Iris pigment epithelial cell (primary cell): ENCODE measurements at places on chromosomes 5 and 9.

DNA sequence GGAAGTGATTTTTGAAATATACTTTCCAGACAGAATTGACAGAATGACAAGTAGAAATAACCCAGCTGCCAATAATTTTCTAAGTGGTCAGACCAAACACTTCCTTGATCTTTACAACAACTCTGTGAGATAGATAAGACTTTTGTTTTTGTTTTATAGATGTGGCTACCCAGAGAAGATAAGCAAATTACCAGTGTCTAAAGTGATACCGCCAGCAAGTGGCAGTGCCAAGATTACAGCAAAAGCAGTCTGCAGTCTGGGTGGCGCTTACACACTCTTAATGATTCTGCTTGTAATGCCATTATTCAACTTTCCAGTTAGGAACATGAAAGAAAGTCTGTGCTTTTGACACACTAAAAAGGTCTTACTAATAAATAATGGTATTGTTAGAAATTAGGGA, 92.1 kb downstream of the HCN1 start:
- no peak for DNase-seq

DNA sequence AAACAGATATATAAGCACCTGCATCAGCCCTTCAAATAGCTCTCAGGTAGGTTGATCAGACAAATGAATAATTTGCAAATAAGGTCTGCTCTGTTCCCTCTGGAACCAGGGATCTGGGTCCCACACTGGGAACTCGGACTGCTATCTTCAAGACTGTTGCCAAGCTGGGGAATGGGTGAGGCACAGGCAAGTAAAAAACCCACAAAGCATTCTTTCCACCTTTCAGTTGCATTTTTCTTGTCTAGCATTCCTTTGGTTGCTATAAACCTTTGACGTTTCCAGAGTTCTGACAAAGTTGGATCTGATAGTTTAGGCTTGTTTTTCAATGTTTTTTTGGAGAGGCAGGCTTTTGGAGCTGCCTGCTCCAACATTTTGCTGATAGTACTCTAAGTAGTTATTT, 20.1 kb downstream of the FBXL17 start:
- peak; percentile 1 for DNase-seq

- DNase-seq: peak; percentile 51
Observed at GRCh38 chr9:96376891-96377874, 6.3 kb downstream of the SLC35D2 start.

DNA sequence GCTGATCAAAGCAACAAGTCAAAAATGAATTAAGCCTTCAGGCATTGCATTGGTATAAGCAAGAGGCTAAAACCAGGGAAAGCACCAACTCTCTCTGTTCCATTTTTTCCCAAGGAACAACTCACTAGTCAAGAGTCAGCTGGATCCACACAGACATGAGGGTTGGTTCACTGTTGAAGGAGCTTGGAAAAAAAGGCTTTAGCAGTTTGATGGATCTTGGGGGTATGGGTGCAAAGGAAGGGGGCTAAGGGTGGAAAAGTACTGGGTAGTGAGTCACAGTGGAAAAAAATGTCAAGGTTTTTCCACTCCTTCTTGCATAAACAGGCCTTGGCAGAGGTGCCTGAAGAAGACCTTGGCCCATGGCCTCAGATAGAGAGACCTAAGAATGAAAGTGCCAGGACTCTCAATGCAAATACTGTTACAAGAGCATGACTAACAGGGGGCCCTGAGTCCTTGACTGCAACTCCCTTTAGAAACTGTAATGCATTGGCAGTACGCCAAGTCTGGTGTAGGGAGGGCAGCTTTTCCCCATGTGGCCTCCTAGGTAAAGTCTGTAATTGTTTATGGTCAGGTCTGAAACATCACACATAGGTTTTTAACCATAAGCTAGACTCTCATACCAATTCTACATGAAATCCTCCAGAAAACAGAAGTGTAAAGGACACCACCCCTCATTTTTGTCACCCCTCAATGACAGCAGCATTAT, 23.7 kb downstream of the ACTL7A start:
- DNase-seq: peak; percentile 91

GRCh38 chr9:77125665-77126064, 51.7 kb upstream of the VPS13A start:
- DNase-seq: no peak

- DNase-seq: no peak
Observed at GRCh38 chr5:66862020-66862419, 265.8 kb downstream of the MAST4 start.

DNA sequence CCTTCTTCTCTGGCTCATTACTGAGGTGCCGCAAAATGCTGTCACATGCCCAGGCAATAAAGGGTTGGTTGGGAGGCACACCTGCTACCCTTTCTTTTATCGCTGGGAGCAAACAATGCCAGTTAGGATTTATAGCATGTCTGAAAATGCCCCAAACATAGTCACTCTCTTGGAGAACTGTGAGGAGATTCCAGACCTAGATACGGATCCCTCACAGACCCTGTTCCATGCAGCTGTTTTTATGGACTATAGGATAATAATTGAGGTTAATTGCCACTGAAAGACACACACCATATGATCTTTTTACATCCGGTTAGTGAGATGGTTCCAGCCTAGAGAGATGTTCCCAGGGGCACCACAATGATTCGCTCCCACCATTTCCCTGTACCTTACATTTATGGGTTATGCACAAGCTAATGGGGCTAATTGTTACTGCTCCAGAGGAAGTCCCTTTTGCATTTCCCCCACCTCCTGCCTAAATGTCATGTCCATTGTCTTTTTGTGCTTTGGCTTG, 318.1 kb downstream of the PIK3R1 start:
- DNase-seq: no peak

GRCh38 chr9:121783521-121784507, 132.4 kb downstream of the DAB2IP start:
- DNase-seq: no peak

DNA sequence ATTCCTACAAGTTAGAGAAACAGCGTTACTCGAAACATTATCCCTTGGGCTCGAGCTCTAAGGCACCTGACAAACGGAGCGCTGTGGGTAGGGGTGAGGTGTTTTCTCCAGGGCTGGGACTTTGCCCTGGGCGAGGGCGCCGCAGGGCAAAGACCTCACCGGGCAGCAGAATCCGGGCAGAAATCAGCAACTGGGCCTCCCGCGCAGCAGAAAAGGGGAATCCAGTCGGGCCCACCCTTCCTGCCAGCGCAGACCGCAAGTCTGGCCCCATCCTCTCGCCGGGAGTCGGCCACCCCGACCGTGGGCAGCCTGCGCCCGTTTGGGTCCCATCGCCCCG, 430 bp upstream of the MSH3 start:
- no peak for DNase-seq

DNA sequence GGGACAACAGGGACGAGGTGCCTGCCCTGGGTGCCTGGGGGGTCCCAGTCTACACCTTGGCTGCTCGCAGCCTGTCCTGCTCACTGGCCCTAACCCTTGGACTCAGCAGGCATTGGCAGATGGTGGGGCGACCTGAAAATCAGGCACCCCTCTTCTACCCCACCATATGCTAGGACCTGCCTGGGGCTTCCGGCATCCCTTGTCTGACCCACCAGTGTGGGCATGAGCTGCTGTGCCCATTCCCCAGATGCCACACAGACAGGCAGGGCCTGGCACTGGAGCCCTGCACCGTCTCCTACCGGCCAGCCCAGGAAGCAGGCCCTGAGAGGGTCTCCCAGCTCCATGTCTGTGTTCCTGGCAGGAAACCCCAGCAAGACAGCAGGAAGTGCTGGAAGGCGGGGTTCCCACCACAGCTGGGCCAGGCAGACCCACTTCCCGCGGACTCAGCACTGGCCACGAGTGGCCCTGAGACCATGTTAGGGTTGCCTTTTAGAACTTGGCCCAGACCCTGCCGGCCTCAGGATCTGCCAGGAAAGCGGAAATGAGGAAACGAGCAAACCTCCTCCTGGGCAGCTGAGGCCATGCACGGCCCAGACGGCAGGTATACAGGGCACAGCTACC, 3.1 kb downstream of the NINJ1 start:
- DNase-seq: no peak

DNA sequence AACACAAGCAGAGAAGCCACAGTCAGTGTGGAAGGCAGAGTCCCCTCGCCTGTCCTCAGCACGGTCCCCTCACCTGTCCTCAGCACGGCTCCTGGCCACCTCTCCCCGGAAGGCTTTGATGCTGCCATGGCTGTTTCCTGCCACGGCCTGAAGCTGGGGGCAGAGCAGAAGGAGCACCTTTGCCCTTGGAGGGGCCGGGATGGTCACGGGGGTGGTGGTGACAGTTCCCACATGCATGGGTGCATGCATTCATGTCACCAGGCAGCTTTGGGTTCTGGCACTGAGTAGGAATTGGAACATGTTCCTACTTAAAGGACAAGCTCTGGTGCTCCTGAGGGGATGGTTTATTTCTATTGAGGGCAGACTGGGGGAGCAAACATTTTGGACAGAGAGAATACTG, 57.8 kb upstream of the PHYKPL start:
- DNase-seq: no peak

- DNase-seq: peak; percentile 11
Observed at GRCh38 chr5:168353216-168353957, 61.9 kb downstream of the WWC1 start.

- no peak for DNase-seq
Observed at GRCh38 chr9:113909421-113909820, 33.3 kb downstream of the ZNF618 start.

- peak; percentile 67 for DNase-seq
Observed at GRCh38 chr5:169801324-169801777, 164.3 kb downstream of the DOCK2 start.

DNA sequence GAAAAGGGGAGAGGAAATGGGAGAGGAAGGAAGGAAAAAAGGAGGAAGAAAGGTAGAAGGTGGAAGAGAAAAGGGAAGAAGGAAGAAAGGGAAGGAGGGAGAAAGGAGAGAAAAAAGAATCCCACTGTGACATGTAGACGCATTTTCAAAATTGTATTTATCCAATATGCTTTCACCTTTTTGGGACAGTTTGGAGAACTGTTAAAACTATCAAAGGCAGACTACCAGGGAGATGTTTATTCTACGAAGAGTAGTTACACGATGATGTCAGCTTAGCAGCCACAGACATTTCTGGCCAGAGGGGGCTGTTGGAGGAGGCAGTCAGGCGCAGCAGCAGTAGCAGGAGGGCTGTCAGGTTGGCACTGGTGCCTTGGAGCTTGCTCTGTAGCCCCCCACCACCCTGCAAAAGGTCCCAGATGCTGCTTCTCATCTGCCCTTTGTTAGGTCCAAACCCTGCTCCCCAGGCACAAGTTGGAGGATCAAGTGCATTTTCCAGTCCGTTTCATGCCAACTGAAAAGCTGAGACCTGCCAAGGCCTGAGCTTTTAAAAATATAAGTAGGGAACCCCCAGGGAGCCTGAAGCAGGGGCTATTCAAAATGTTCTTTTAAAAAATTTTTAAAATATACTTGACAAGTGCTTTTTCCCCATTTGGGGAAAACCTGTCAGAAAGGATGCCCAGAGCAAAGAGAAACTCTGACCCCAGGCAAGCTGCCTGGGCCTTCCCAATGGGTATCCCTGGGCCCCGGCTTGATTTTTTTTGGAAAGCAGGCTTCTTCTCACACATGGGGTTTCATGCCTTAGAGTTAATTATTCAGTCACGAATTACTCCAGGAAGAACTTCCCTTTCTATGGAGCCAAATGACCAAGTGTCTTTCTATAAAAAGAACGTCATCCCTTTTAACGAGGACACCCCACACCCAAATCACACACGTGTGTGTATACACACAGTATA, 203.3 kb downstream of the SLIT3 start:
- DNase-seq: no peak

DNA sequence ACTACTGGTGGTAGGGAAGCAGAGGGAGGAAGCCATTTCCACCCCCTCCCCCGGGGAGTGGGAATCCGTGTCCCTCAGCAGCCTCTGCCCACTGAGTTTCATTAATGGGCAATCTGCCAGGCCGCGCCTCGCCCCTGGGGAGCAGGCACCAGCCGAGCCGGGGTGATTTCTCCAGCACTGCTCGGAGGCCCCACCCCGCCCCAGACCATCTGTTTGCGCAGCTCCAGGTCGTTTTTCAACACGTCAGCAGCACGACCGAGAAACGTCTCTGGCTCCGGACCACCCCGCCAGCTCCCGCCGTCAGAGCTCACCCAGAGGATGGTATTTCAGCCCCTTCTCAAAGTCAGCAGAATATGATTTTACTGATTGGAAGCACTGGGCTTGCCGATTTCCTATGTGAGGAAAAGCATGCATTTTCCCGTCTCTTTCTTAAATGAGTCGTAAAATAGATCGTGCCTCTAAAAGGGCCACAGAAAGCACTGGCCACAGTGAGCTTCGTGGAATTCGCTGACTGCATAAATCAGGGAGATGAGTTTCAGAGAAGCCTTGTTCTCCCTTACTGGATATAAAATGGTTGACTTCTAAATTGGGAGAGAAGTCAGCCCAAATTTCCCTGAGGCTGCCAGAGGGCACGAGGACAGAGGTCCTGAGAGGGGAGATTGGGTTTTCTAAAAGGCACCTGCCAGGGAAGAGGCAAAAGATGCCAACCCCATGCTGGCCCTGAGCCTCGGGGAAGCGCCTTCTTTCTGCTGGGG, 47.0 kb downstream of the OLFM1 start:
- DNase-seq: no peak

DNA sequence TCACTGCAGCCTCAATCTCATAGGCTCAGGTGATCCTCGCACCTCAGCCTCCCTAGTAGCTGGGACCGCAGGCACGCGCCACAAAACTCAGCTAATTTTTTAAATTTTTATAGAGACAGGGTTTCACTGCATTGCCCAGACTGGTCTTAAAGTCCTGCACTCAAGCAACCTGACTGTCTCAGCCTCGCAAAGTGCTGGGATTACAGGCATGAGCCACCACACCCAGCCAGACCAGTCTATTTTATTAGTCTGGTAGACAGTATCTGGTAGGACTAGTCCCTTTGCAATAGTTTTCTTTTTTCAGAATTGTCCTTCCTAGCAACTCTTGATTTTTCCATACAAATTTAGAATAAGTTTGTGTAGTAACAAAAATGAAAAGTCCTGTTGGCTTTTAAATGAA, 14.1 kb upstream of the GPR150 start:
- no peak for DNase-seq

GRCh38 chr5:178323541-178323865, 90.9 kb upstream of the PHYKPL start:
- no peak for DNase-seq

- DNase-seq: peak; percentile 93
Observed at GRCh38 chr9:123562844-123563346, 206.9 kb downstream of the CRB2 start.

DNA sequence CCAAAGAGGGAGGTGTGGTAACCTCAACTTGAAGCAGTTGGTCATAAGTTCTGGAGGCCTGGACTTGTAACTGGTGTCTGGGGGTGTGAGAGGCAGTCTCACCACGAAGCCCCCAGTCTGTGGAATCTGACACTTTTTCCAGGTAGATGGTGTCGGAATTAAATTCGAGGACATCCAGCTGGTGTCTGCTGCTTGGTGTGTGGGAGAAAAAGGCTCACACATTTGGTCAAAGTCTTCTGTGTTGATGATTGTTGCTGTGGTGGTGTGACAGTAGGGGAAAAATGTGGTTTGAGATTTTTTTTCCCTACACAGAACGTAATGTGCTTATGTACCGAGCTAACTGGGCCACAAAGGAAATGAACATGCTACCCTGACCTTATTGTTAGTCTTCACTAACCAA, 251.9 kb downstream of the MAT2B start:
- peak; percentile 91 for DNase-seq

- no peak for DNase-seq
Observed at GRCh38 chr5:32514806-32515205, 70.3 kb upstream of the ZFR start.

GRCh38 chr5:17180330-17180843, 37.0 kb upstream of the BASP1 start:
- peak; percentile 32 for DNase-seq
